ENCODE measurements at places on chromosomes 5 and 9. TPM values are rescaled to one million over a fixed set of nuclear protein-coding genes. Genes with fewer than 3 reads are reported as not detected.

GRCh38 chr9:136171009-136171800 lies 33.7 kb downstream of the LHX3 start:
- no peak for DNase-seq

GRCh38 chr9:86591472-86591871 lies 237.3 kb upstream of the TUT7 start:
- no peak for DNase-seq

GRCh38 chr5:167699432-167699831 lies 592.0 kb upstream of the WWC1 start:
- DNase-seq, result no peak

DNA sequence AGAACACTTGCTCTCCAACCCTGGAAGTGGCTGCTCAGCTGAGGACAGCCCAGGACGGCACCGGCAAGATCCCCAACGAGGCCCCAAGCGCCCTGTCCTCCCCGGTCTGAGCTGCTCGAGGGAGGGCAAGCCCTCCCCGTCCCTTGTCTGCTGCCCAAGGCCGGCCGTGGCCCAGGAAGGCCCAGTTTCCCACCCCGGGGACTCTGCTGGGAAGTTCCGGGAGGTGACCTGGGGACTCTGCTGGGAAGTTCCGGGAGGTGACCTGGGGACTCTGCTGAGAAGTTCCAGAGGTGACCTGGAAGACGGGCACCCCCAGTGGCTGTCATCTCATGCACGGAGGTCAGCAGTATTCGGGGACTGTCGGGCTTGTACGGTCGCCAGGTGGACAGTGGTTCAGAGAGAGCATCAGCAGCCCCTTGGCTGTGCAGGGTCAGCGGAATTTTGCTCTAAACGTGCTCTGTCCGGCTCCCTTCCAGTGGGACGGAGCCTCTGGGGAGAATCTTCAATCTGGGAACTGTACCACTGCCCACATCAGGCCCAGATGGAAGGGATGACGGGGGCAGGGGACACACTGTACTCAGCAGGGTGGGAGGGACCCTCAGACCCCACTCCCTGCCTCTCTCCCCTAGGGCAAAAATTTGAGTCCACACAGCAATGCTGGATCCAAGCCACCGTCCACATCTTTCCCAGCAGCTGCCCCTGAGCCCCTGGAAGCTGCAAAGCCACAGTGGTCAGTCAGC lies 7.2 kb downstream of the NACC2 start:
- DNase-seq, result no peak

GRCh38 chr5:126720369-126720768 lies 56.6 kb upstream of the LMNB1 start:
- DNase-seq, result no peak

DNA sequence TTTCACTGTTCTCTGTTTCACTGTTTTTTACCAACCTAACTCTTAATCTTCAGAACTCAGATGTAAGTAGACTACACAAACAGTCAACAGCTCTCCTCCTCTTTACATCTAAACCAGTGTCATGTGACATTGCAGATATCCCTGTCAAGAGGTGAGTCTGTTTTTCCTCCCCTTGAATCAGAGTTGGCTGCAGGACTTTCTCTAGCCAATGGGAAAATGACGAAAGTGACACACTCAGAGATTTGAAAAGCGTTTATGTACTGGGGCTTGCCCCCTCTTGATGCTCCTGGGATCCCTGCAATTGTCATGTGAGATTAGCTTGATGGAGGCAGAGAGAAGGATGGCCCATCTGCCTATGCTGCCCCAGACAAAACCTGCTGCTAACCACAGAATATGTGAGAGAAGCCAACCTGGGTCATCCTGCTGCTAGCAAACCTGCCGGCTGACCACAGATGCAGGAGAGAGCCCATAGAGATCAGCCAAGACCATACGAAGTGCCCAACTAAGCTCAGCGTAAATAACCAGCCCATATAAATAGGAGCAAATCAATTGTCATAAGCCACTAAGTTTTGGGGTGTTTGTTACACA lies 111.1 kb downstream of the ASTN2 start:
- DNase-seq, result no peak

- DNase-seq, result no peak
These were observed 76.8 kb upstream of the LMX1B start for GRCh38 chr9:126536841-126537465.

- DNase-seq, result no peak
These were observed 146.0 kb upstream of the NMUR2 start for GRCh38 chr5:152551061-152551460.

DNA sequence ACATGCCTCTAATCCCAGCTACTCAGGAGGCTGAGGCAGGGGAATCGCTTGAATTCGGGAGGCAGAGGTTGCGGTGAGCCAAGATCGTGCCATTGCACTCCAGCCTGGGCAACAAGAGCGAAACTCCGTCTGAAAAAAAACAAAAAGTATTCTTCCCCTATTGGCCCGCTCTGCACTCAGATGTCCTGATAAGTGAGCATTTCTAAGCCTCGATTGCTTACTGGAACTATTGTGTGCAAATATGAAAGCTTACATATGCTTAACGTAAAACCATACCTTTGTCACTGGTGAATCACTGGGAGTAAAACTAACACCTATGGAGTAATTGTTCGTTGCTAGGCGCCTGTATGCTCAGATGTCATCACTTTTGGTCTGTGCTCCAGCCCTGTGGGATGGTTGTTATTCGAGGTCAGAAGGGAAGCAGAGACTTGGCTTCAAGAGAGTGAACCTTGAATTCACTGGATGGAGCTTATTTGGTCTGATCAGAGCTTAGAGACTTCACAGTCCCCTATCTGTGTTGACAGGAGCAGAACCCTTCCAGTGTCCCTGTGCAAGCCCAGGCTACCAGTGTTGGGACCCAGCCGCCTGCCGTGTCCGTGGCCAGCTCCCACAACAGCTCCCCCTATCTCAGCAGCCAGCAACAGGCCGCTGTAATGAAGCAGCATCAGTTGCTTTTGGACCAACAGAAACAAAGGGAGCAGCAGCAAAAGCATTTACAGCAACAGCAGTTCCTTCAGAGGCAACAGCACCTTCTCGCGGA lies 25.3 kb upstream of the LTC4S start:
- DNase-seq, result no peak

GRCh38 chr5:83035373-83036100 lies 41.7 kb downstream of the TMEM167A start:
- DNase-seq, result no peak

- DNase-seq, result no peak
These were observed 5.9 kb downstream of the DPYSL3 start for GRCh38 chr5:147504011-147504410.

DNA sequence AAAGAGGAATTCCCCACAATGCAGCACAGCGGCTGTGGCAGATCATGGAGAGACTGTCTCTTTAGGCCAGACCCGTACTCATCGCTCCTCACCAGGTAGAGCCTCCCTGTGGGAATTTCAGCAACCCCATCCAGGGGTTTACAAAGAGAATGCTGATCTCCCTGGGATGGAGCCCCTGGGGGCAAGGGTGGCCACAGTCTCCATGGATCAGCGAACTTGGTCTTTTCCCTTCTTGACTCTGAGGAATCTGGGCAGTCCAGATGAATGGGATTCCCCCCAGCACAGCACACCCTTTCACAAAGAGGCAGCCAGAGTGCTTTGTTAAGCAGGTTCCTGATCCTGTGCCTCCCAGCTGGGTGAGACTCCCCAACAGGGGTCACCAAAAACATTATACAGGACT lies 108.7 kb upstream of the RGMB start:
- DNase-seq, result no peak

- no peak for DNase-seq
These were observed 41.5 kb downstream of the UBE2R2 start for GRCh38 chr9:33858423-33858822.

GRCh38 chr5:14932902-14933469 lies 61.4 kb upstream of the ANKH start:
- no peak for DNase-seq

- no peak for DNase-seq
These were observed 53.0 kb upstream of the KLF4 start for GRCh38 chr9:107542411-107543157.

- DNase-seq, result no peak
These were observed 1688.4 kb upstream of the CDH9 start for GRCh38 chr5:28726815-28727214.

DNA sequence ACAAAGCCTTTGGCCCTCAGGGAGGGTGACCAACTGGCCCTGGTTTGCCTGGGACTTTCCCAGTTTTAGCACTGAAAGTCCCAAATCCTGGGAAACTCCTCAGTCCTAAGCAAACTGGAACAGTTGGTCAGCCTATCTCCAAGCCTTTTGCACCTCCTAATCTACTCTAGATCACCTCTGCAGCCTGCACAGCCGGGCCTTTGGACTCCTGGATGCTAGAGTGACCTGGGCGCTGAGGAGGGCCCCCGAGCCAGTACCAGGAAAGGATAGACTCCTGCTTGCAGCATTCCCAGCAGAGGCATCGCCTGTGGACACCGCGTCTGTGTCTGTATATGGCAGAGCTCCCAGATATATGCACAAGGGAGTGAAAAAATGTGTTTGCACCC lies 15.1 kb downstream of the IRF1 start:
- DNase-seq, result no peak

DNA sequence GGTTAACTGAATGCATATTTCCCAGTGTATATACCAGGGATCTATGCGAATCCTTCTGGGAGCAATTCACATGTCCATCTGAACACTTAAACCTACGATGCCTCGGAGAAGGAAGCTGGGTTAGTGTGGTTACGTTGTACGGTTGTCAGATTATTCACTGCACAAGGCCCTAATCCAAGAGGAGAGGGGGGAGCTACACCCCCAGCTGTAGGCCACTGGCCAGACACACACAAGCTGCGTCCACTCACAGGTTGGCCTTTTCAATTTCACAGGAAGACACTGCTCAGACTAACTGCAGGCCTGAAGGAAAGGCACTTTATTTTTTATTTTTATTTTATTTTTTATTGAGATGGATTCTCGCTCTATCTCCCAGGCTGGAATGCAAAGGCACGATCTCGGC lies 184.5 kb upstream of the GNA14 start:
- no peak for DNase-seq

- no peak for DNase-seq
These were observed 380.6 kb downstream of the ADGRV1 start for GRCh38 chr5:90939211-90939610.

GRCh38 chr5:79689541-79690466 lies at the start of gene CMYA5:
Gene CMYA5 (plus strand): TSS chr5:79689836. CDS start chr5:79689908, 72 bp downstream.
- peak; percentile 83 for DNase-seq

- DNase-seq, result no peak
These were observed 3.3 kb downstream of the RNF20 start for GRCh38 chr9:101536938-101537337.

- DNase-seq, result no peak
These were observed 79.4 kb downstream of the GAS1 start for GRCh38 chr9:86867804-86868313.

DNA sequence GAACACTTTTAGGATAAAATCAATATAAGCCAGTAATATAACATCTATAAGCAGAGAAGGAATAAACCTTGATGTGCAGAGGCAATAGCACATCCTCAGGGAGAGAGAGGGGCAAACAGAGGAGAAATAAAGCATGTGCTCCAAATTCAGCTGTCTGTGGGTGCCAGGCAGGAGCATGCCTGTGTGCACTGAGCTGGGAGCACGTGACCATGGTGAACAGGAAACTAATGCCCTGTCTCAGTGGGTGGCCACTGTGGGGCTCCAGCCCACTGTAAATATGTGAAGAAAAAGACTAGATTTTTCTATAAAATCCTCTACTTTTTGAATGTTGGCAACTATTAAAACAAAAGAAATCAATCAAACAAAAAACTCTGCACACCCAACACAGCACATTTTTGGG lies 55.3 kb downstream of the FYB1 start:
- no peak for DNase-seq

Gene PCDHA6
- 0.11 TPM for total RNA-seq

Gene ADAMTS16
- total RNA-seq, result not detected

Gene HMMR
- total RNA-seq, result 0.46 TPM

Gene FOXD1
- total RNA-seq, result 0.54 TPM

Gene OR1J2
- total RNA-seq, result not detected

Gene NTNG2
- 7.7 TPM for total RNA-seq

Gene ZCCHC10
- 19.9 TPM for total RNA-seq

Gene PCDHGA12
- 10.3 TPM for total RNA-seq

Gene GABBR2
- 1.1 TPM for total RNA-seq

Gene GPR151
- not detected for total RNA-seq

Gene SLC36A2
- total RNA-seq, result not detected

Gene DNAJB5
- 133 TPM for total RNA-seq

Gene TTC23L
- 0.32 TPM for total RNA-seq

Gene PCDHA8
- not detected for total RNA-seq

Gene FOXD4L4
- total RNA-seq, result not detected

Gene SH3PXD2B
- total RNA-seq, result 5.1 TPM
